SHP77 treated with DMSO at 0.1 percent for 48 hours (cell line): ENCODE measurements at places on chromosomes 13 and 19.

DNA sequence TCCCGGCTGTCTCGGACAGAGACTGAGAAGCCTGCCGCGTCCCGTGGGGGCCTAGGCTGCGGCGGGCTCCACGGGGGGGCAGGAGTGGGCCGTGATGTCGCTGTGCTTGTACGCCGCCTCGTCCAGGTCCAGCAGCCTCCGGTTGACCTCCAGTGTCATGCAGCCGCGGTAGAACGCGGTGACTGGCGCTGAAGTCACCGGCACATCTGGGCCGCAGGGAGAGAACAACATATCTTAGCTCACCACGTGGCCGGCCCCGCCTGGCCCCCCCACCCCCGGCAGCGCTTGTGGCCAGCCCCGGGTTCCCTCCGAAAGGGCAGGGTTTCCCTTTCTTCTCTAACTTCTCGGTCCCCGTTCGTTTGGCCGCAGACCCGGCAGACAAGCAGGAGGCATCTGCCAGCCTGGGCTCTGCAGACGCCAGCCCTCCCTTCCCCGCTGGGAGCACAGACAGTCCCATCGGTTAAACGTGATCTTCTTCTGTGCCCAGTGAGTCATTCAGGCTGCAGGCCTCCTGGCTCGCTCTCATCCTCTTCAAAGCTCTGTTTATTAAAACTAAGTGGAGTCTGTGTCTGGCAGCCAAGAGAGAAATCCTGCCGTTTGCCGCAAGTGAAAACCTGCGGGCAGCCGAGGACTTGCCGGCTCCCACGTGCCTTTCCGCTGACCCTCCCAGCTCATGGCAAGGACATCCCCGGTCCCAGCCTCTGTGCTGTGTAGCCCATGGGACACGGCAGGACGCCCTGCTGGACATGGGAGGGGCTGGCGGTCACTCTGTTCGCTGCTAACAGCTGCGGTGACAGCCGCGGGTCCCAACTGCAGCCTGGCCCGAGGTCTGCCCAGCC is 42.8 kb downstream of the GAS6 start:
- DNase-seq = no peak

GRCh38 chr13:44049081-44049945 is 169.6 kb downstream of the LACC1 start:
- no peak for DNase-seq

DNA sequence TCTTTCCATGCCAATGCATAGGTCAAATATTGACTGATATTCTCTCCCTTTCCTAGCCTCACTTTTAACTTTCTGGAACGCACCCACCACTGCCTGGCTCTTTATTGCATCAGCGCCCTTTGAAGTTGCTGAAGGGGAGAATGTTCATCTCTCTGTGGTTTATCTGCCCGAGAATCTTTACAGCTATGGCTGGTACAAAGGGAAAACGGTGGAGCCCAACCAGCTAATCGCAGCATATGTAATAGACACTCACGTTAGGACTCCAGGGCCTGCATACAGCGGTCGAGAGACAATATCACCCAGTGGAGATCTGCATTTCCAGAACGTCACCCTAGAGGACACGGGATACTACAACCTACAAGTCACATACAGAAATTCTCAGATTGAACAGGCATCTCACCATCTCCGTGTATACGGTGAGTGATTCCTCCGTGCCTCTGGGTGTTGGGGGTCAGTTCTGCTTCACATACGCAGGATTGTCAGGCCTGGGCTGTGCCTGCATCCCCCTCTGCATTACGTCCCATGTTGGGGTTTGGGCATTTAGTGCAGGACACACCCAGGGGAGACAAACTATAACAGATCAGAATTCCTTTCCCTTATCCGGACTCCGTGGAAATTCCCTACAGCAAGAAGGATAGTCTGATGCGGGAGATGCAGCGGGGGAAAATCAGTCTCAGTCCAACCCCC is 1.3 kb downstream of the CEACAM21 start:
- no peak for DNase-seq

DNA sequence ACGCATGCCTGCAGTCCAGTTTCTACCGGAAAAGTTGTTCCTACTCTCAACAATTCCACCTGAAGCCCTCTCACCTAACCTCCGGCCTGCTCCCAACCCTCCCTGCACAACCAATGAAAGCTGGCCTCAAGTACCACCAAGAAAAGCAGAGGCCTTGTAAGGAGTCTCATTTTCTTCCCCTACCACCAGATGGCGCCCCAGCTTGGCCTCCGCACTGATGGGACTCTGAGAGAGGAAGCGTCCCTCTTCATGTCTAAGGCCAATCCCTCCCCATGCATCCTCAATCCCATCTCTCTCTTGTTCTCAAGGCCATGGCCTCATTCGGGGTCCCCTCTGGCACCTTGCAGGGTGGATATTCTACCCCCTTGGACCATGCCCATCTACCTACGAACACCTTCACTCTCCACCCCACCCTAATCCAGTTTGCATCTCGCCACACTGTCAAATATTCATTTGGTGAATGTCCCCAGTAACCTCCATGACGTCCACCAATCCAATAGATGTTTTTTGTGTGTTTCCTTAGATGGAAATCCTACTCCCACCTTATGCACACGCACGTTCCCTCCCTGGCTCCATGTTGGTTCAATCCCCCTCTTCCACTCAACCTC is 412.8 kb downstream of the ZNF536 start:
- DNase-seq = no peak

GRCh38 chr13:78881054-78881453 is 222.1 kb upstream of the OBI1 start:
- DNase-seq = no peak

DNA sequence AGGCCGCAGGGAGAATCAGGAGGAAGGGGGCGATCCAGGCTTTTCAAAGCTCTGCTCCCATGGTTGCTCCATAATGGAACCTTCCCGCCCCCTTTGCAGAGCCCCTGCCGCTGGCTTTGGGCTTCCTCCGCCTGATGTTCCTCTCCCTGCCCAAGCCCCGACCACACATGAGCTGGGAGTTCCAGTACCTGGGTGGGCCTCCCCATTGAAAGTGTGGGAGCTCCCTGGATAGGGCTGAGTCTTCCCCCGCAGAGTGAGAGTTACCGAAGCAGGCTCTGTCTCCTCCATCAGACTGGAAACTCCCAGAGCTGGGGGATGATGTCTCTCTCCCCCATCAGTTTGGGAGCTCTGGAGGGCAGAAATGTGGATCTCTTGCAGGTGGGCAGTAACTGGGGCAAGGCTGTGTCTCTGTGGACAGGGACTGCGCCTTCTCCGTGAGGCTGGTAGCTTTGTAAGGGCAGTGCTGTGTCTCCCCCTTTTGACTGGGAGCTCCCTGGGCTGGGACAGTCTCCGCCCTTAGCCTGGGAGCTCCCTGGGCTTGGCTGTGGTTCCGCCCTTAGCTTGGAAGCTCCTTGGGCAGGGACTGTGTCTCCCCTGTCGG is 722 bp downstream of the DCAF15 start:
- no peak for DNase-seq

GRCh38 chr13:44397766-44398223 is 24.2 kb downstream of the SERP2 start:
- DNase-seq = no peak

DNA sequence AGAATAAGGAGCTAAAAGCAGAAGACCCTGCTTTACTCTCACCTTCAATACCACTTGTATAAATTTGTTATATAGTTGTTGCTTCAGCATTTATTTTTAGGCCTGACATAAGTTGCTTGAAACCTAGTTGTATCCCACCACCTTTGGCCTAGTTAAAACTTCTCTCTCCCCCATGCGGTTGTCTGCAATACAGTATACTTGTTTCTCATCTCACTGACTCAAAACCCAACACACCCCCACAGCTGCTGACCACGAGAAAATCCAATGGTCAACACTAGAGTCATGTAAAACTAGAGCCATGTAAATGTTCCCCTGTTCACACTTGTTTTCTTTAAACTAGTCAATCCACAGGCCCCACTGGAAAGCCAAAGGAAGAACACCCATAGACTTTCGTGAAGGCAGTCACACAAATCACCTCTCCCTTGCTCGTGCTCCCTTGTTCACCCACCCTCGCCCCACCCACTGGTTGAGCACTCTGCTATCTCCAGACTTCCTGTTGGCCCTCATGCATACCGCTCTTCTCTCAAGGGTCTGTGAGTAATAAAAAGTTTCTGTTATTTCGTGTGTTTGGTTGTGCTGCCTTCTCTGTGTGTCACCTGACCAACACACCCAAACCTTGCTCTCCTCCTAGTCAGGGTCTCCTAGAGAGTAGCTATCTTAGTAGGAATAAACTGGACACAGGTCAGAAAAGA is 12.9 kb upstream of the CCDC169 start:
- no peak for DNase-seq

- DNase-seq = no peak
These were observed 19.8 kb upstream of the TCF3 start for GRCh38 chr19:1672038-1672768.

DNA sequence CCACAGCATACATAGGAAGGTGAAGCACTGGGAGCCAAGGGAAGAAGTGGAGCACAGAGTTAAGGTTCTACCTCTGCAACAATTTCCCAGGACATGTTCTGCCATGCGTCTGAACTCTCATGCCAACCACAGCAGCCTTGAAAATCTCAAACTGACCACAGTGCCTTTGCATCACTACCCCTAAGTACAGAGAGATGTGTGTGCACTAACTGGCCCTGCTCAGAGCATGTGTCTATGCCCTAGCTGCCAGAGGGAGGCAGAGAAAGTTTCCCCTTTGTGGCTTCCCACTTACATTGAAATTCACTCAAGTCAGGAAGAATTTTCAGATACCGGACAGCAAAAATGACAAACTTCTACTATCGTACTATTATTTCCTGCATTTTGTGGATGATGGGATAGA is 26.8 kb upstream of the WDFY2 start:
- no peak for DNase-seq

- DNase-seq = no peak
These were observed 1.3 kb upstream of the GALP start for GRCh38 chr19:56174550-56174949.

GRCh38 chr13:75480671-75481175 is 1.2 kb downstream of the TBC1D4 start:
- no peak for DNase-seq

DNA sequence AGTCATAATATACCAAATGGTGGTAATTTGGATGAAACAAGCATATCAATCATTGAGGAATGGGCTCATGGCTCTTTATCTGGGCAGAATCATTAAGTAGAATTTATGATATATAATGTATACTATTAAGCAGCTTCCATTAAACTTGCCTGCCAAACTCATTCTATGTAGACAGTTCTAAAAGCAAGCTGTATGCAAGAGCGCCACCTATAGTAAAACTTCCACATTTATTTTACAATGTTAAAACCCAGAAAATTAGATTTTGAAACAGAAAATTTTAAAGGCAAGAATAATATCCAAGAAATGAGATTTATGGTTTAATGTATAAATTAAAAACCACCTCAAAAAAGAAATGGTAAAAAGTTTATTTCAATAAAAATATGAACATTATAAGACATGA is 161.5 kb downstream of the MZT1 start:
- no peak for DNase-seq

GRCh38 chr19:46497773-46498172 is 2.1 kb upstream of the PNMA8B start:
- no peak for DNase-seq

GRCh38 chr19:47514151-47514868 is 553 bp downstream of the NAPA start:
- DNase-seq = no peak

DNA sequence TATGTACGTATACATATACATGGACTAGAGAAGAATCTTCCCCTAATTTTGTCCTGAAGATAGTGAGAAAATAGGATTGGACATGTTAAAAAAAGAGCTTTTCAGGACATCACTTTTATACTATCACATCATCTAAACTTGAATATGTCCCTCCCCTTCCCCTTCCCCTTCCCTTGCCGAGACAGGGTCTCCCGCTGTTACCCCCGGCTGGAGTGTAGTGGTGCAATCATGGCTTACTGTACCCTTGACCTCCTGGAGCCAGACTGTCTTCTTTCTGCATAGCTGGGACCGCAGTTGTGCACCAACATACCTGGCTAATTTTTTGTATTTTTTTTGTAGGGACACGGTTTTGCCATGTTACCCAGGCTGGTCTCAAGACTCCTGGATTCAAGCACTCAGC is 6.6 kb downstream of the HNRNPM start:
- no peak for DNase-seq

GRCh38 chr13:97938706-97939475 is 14.6 kb upstream of the IPO5 start:
- no peak for DNase-seq

DNA sequence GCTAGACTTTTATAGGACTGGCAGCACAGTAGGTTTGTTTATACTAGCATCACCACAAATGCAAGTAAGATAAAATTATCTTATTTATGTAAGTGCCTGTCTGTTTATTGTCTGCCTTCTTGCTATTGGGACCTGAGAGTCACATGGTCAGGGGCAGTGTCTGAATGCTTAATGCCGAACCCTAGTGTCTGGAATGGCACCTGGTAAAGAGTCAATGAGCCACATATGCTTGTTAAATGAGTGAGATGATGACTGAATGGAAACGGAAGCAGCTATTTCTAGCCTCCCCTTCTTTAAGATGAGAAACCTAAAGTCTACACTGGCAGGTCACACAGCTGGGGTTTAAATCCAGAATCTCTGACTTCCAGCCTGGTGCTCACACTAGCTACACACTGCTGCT is 92.2 kb downstream of the STOML3 start:
- no peak for DNase-seq

- no peak for DNase-seq
These were observed 1.3 kb upstream of the C3 start for GRCh38 chr19:6721773-6722172.

DNA sequence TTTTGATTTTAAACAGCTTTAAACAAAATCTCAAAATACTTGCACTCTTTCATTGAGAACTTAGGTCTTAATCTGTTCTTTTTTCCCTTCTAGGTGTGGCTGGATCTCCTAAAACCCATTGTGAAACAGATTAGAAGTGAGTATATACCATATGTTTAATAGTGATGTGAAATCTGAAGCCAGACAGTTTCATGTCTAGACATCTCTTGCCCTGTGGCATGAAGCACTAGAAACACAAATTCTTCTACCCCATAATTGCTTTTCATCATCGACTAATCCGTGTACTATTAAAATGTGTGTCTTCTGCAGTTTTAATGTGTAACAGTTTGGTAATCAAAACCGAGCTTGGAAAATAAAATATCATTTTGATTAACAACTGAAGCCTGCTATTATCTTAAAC is 188.2 kb upstream of the RNF113B start:
- no peak for DNase-seq

DNA sequence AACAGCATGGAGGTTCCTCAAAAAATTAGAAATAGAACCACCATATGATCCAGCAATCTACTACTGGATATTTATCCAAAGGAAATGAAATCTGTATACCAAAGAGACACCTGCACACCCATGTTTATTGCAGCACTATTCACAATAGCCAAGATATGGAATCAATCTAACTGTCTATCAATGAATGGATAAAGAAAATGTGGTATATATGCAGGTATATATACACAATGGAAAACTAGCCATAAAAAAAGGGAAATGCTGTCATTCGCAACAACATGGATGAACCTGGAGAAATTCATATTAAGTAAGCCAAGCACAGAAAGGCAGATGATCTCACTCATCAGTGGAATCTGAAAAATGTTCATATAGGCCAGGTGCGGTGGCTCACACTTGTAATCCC is 2.5 kb downstream of the ZNF780B start:
- no peak for DNase-seq
